ENCODE measurements at places on chromosomes 3 and 15.

DNA sequence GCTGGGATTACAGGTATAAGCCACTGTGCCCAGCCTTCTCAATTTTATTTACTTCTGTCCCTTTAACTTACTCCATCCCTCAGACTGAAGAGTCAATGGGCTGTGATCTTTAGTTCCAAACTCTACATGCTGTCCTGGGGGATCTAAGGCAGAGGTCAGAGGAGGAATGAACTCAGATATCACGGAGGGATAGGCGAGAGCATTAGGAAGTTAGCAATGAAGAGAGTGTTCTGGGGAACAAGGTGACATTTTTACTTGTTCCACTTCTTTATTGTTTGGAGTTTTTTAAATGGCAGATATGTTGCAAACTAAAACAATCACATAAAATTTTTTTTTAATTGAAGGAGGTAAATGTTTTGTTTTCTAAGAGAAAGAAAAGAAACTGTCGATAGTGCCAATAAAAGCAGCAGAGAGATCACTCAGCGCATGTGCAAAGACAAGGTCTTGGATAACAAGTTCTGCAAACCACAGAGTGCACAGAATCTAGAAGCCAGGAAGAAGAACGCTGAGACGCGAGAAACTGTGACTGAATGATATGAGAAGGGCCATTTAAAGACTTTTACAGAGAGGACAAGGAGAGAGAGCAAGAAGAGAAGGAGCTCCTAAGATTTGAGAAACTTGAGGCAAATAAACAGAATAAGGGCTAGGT lies 10.8 kb upstream of the CA12 start:
- no peak for DNase-seq

GRCh38 chr15:40534371-40534770 lies 30.5 kb downstream of the CCDC32 start:
- DNase-seq = no peak

GRCh38 chr3:134952371-134952770 lies 157.3 kb downstream of the EPHB1 start:
- DNase-seq = no peak

DNA sequence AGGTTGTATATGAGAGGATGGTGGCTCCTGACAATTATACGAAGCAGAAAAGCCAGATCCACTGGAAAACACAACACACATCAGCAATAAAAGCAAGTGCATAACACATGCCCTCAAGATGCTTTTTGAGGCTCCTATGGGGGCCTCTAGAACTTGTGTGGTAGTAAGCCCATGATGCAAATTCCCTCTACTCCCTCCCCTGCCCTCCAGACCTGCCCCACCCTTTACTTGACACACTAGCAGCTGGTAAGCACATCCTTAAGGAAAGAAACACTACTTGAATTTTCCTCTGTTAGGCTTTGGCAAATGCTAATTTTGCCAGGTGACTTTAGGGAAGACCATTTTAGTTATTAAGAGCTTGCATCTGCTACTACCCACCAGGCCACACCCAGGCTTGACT lies 29.2 kb downstream of the USP4 start:
- no peak for DNase-seq

GRCh38 chr15:92268900-92269299 lies 124.8 kb upstream of the ST8SIA2 start:
- DNase-seq = no peak

DNA sequence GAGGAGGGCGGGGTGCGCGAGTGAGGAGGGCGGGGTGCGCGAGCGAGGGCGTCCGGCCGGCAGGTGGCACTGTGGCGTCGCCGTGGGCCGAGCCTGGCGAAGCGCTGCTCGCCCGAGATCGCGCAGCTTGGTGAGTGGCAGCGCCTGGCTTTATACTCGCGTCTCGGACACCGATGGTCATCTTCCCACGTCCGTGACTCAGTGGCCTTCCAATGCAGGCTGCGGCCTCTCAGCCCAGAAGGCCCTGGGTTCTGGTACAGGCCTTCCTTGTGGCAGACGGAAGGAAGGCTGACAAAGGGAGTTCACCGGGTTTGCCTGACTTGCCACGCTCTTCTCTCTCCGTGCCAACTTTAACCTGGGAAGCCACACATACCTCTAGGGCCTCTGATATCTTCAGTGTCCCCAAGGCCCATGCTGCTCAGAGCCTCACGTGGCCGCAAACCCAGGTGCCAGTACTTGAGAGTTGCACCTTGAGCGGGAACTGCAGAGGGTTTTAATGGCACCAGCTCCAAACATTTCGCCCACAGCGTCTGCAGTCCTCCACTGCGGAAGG lies 195.3 kb upstream of the LYSMD4 start:
- DNase-seq = peak; percentile 76

GRCh38 chr3:69044608-69045007 lies 7.5 kb downstream of the TMF1 start:
- no peak for DNase-seq

GRCh38 chr3:23221136-23221535 lies 18.0 kb downstream of the UBE2E2 start:
- DNase-seq = no peak

DNA sequence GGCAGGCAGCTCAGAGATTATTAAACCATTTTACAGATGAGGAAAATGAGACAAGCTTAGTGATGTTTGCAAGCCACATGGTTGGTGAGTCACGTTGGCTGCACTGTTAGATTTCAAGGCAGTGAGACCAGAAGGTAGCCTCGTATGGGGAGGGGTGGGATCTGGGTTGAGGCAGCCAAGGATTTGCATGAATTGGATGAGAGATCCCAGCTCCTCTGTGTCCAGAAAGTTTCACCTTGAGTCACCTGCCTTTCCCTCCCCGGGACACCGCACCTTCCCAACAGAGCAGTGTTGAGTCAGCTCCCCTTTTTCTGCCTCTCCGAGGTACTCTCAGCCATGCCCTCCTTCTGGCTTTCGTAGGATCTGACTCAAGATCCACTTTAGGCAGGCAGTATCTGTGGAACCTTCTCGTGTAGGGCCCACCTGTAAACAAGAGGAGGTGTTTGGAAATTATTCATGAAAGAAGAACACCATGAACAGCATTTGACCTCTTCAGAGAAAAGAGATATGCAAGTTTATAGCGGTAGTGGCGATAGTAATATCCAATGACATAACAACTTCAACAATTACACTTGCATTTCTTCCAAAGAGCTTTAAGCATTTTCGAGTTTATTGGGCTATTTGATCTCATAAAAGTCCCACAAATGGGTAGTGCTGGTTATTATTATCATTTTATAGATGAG lies 46.8 kb upstream of the VPS8 start:
- DNase-seq = no peak

GRCh38 chr3:58645726-58646125 lies 20.8 kb downstream of the FAM3D start:
- no peak for DNase-seq

DNA sequence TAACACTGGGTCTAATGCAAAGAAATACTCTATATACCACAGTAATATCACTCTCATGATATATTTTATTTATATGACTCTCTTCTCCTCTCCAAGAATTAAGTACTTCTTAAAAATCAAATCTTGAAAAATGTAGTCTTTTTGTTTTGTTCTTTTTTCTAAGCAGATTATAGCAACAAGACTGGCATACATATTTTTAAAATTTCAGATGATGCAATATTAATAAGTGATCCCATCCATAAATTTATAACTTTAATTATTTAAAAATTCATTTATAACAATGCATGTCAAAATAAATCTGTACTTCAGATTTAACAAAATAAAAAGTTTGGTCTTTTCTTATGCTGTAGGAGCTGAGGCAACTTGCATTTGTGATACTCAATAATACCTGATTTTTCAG lies 95.0 kb upstream of the NEDD4 start:
- DNase-seq = no peak

- DNase-seq = no peak
Observed at GRCh38 chr15:51075364-51075763, 19.3 kb downstream of the TNFAIP8L3 start.

GRCh38 chr3:136734382-136735070 lies 17.7 kb downstream of the STAG1 start:
- no peak for DNase-seq

GRCh38 chr3:66418475-66418931 lies 82.3 kb downstream of the LRIG1 start:
- DNase-seq = no peak

DNA sequence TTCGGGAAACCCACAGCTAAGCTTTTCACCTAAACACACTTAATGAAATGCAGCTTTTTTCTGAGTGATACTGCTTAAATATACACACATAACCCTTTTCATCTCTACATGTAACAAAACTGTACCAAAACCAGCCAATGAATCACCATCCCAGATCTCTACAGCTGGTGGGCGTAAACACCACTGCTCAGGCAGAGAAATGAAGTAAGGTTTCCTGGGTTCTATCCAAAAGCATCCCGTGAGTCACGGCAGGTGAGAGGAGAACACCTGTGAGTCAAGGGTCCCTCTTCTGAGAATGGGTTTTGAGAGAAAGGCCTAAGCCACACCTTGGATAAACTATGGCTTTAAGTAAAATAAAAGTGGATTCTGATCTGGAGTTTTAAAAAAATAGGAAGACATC lies 2.6 kb downstream of the CLDN1 start:
- peak; percentile 10 for DNase-seq

DNA sequence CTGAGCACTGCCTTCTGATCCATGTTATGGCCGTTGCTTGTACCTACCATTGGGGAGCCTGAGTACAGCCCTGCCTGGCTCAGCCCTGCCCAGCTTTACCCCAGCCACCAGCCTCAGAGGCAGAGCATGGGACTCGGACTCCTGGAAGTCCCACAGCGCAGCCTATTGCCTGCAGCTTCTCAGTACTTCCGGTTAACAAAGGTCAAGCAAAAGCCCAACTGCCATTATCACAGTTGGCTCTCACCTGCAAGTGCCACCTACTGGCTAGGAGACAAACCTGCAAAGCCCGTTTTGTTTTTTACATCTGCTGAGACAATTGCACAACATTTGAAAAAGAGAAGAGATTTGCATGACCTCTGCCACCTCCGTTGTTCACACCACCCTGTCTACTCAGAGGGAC lies 1081.7 kb downstream of the NAALADL2 start:
- no peak for DNase-seq

DNA sequence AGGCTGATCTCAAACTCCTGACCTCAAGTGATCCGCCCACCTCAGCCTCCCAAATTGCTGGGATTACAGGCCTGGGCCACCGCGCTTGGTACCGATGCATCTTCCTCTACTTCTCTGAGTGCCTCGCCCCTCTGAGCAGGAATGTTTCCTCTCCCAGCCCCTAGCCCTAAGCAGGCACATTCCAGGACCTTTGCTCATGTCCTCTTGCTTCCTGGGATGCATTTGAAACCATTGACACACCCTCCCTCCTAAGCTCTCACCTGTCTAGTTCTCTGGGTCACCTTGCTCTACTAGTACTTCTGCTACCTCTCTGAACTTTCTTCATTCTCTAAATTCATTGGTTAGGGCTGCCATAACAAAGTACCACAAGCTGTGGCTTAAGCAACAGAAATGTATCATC lies 17.9 kb upstream of the UACA start:
- no peak for DNase-seq

DNA sequence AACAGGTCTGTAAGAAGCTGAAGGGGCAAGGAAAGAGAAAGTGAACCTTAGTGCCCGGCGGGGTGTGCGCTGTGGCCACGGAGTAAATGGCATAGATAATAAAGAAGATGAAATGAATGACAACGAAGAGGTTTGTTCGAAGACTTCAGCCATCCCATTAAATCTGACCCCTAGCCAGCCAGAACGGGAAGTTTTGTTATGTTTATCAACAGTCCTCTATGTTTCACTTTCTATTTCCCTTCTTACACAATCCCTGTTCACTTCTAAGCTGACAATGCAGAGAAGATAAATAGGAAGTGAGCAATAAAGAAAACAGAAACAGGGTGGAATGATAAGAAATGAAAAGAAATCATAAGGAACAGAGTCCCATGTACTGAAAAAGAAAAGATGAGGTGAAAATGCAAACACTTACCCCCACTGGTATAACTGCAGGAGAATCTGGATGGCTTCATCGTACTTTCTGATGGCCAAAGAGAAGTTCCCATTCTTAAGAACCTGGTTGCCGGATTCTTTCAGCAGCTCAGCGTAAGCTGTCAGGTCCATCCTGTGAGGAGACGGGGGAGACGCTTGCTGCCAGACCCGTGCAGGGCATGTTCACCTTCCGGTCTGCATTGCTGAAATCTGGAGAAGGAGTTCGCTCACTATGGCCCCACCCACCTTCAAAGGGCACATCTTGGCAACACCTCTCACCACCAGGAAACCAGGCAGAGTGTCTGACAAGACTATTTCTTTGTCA lies 36.8 kb downstream of the TRANK1 start:
- DNase-seq = peak; percentile 41

- no peak for DNase-seq
Observed at GRCh38 chr15:58558777-58559176, 127.0 kb downstream of the LIPC start.

DNA sequence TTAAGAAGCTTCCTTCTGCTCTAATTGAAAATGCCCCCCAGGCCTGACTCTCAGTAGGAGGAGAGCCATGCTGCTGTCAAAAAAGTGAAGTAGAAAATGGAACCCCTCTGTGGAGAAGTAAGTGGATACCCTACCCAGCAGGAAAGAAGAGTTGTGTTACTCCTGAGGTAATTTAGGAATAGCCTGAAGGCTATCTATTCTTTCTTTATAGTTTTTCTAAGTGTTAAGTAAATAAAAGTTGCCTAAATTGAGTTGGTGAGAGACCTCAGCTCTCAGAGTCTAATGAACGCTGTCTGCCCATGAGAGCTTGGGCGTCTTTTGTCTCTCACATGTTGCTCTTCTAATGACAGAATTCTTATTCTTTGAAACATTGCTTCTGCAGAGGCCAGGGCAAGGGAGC lies 116.2 kb downstream of the NSUN3 start:
- DNase-seq = no peak

DNA sequence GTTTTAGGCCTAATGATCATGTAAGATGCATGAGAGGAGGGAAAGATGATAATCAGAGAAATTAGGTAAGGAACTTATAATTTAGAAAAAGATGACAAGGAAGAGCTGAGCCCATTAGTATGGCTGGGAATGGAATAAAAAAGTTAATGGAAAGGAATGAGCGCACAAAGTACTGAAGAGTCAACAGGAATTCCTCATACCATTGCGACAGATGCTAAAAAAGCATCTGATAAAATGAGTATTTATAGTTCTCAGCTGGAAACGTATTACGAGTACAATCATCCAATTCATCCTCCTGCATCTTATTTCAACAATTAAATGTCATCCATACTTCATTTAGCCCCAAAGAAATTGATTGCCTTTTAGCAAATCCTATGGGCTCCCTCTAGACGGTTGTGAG lies 58.9 kb downstream of the TMCC1 start:
- no peak for DNase-seq

Measured in activated CD4-positive, CD25-positive, alpha-beta regulatory T cell treated with anti-CD3 and anti-CD28 coated beads, Interleukin-2, amount 50 U/mL, for 16 hours (primary cell).